Daoy (cell line): ENCODE measurements at places on chromosomes 4 and X.
A peak's percentile ranks its signal among the peaks of the same experiment; 100 is the strongest.

- no peak for DNase-seq
Measured at GRCh38 chrX:22803353-22803752, 196.4 kb upstream of the DDX53 start.

DNA sequence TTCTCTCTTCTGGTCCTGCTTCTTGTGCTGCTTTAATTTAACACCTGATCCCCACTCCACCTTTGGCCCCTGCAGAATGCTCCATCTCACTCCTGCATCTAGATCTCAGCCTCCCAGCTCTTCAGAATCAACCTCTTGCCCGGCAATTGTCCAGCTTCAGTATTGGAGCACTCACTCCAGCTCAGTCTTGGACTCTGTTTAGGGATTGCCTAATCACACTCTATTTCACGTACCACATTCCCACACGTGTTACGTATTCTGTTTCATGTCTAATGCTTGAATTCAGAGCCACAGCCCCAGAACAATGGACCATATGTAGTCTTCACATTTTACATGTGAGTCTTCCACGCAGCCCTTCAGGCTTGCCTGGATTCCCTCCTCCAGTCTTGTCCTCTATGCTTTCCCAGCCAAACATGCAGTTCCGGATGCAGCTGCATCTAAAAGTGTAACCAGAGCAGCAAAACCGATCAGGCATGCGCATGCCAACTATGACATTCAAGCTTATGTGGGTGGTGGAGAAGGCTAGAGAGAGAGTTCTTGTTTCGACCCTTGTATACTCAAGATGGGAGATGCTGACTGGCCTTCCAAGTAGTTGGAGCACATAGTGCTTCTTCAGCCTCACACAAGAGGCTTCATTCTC lies 105.2 kb upstream of the FAM9A start:
- no peak for DNase-seq

DNA sequence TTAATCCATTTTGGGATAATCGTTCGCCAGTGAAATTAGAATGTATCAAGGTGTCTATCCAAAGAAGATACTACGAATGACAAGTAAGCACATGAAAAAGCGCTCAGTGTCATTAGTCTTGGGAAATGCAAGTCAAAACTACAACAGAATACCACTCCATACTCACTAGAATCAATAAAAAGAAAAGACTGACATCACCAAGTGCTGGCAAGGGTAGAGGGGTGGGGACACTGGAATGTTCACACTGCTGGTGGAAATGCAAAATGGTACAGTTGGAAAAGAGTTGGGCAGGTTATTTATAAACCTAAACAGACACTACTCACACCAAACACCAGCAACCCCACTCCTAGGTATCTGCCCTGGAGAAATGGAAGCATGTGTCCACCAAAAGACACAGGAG lies 11.2 kb downstream of the WDR1 start:
- DNase-seq: no peak

- DNase-seq: no peak
Measured at GRCh38 chr4:161519611-161520010, 644.2 kb downstream of the FSTL5 start.

DNA sequence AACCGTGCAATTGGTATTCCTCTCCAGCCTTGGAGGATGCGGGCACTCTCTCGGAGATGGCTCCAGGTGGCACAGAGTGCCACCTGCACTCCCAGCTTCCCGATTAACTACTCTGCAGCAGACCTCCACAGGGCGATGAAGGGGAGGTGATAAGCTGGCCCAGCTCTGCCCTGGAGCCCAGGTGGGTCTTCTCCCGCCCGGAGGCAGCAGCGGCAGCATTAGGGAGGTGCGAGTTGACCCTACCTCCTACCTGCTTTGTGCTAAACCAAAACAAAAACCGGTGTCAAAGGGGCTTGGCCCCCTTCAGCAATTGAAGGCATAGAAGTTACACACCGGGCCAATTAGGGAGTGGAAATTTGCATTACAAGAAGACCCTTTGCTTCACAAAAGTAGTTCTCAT lies 137.4 kb upstream of the MAMLD1 start:
- DNase-seq: no peak

- DNase-seq: no peak
Measured at GRCh38 chr4:92270908-92271307, 32.9 kb upstream of the GRID2 start.

DNA sequence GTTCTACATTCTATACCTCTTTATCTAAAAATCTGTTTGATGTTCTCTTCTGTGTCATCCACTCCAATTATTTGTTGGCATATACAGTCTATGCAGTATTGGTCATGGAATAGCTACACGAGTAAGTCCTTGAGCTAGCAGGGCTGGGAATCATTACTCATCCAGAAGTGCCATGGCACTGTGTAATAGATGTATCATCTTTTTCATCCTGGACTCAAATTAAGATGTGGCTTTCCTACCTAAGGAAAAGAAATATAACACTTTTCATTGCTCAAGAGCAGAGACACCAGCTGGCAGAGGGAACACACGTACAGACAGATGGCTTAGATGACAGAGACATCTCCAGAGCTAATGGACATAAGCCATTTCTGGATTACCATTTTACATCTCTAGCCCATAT lies 159.8 kb downstream of the FAM13A start:
- no peak for DNase-seq

- DNase-seq: no peak
Measured at GRCh38 chr4:158193171-158193749, 17.0 kb upstream of the TMEM144 start.

- peak; percentile 78 for DNase-seq
Measured at GRCh38 chr4:184538023-184538599, 63.8 kb upstream of the IRF2 start.

- DNase-seq: no peak
Measured at GRCh38 chr4:141240259-141240658, 19.6 kb downstream of the ZNF330 start.

- DNase-seq: no peak
Measured at GRCh38 chr4:151841107-151841506, 80.3 kb upstream of the GATB start.

DNA sequence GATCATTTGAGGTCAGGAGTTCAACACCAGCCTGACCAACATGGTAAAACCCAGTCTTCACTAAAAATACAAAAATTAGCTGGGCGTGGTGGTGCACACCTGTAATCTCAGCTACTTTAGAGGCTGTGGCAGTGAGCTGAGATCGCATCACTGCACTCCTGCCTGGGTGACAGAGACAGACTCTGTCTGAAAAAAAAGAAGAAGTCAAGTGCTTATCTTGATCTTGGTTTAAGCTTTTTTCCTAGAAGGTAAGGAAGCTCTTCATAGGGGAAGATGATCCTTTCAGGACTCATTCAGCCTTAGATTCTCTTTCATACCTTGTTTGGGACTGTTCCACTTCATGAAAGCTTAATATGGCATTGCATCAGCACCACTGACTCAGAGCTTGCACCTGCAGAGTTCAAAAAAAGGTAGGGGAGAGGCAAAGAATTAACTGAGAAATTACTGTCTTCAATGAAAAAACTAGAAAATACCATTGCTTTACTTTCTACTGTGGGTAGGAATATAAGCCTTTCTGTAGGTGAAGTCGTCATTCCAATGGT lies 70.8 kb upstream of the EPGN start:
- DNase-seq: no peak

DNA sequence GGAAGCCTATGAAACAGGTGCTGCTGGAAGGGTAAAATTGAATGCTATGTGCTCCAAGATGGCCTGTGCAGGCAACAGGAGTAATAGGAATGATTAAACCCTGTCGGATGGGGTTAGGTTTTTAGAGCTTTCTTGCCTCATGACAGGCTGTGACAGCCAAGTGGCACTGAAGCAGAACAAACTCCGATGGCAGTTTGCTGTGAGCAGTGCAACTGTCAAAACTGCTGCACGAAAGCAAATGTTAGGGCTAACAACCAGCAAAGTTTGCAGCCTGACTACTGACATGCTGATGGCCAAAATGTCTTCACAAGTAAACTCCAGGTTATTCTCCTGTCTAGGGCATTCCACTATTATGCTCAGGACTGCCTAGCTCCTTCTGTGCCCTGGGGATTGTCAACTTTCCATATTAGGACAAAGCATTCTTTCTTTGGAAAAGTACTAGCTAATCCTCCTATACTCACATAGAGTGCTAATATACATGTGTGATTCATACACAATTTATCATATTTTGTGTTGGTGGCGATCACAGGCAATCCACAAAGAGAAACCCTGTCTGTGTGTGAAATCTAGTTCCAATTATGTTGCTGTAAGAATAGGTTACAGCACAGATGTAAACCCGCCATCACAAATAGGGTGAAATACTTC lies 486.6 kb upstream of the TENM3 start:
- DNase-seq: no peak

- peak; percentile 18 for DNase-seq
Measured at GRCh38 chr4:72430050-72430449, 139.0 kb downstream of the ADAMTS3 start.

GRCh38 chr4:121252224-121252806 lies 88.2 kb upstream of the TNIP3 start:
- DNase-seq: peak; percentile 41

- DNase-seq: no peak
Measured at GRCh38 chrX:116357329-116357728, 79.1 kb upstream of the SLC6A14 start.

GRCh38 chr4:6674500-6675149 lies 19.1 kb upstream of the S100P start:
- DNase-seq: peak; percentile 51

DNA sequence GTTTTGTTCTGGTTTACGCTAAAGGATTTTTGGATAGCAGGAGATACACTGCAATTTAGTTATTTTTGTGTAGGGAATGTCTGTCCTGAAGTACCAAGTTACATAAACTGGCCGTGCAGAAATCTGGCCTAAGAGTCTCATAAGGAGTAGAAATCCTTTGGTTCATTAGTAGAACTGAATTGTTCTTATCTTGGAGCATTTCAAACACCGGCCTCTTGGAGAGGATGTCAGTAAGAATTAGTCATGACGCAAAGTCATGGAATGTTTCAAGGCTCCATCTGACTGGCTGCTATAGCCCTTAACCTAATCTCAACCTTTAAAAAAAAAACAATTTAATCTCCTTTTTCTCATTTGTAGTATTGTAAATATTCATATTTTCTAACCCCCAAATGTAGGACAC lies 15.2 kb downstream of the PDLIM3 start:
- DNase-seq: no peak

- no peak for DNase-seq
Measured at GRCh38 chrX:126265116-126265515, 99.0 kb upstream of the DCAF12L2 start.

- DNase-seq: no peak
Measured at GRCh38 chrX:40863671-40864070, 128.3 kb upstream of the MED14 start.

DNA sequence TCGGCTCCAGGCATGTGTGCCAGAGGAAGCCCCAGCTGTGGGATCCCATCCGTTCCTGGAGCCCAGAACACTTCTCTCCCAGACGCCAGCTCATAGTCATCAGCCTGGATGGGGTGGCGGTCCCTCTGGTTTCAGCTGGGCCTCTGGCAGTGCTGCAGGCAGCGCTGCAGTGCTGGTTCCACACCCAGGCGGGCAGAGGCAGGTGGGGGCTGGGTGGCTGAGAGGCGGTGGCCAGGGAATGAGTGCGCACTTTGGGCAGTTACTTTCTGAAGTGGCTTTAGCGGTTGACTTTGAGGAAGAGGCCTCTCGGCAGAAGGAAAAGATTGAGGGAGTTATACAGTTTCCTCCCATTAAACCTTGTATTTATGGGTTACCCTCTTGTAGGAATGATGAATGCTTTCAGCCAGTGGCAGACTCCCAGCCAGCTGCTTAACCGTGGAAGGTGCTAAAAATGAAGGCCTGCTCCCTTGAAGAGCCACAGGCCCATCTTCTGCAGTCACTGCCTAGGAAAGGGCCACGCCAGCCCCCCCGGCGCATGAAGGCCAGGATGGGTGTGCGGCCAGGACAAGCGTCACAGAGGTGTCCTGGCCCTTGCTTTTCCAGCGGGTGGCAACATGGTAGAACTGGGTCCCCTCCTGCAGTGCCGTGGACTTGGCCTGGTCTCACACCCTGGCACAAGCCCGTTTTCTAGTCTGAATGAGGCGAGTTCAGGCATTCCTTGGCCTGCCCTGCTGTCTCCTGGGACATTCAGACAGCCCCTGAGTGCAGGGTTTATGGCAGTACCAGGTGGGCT lies 9.9 kb downstream of the TADA2B start:
- DNase-seq: no peak

- DNase-seq: peak; percentile 85
Measured at GRCh38 chrX:141903400-141904155, at the start of gene MAGEC1. MAGEC1 (plus strand) TSS chrX:141903894; CDS start chrX:141905073, 1,179 bp downstream.

DNA sequence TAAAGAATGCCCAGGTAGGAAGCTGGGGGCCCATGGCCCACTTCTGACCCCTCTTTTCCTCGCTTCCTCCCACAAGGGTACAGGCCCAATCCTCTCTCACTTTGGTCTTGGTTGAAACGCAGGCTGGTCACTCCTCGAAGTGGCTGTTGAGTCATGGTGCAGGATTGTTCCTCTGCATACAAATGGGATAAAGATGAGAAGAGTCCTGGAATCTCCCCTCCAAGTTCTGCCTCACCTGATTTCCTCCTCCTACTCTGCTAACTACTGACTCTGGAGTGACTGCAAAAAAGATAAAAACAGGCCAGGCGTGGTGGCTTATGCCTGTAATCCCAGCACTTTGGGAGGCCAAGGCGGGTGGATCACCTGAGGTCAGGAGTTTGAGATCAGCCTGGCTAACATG lies 1.7 kb downstream of the WDR45 start:
- DNase-seq: no peak

DNA sequence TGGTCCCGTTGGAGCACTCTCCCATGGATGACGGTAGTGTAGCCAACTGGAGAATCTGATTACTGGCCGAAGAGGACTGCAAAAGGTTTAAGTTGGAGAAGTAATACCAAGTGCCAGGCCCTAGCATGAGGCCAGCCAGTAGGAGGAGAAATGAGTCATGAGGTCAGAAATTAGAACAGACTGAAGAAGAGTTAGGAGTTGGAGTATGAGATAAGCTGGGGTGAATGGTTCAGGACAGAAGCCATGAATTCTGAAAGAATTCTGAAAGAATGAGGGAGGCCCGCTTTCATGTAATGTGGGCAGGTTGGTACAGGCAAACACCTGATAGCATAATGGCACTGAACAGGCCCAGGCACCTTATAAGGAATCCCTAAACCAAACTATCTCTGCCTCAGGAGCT lies 18.4 kb upstream of the STK26 start:
- no peak for DNase-seq
